Hippocampal formation (tissue), 2 donors: ENCODE measurements at places on chromosomes 5 and 9.

DNA sequence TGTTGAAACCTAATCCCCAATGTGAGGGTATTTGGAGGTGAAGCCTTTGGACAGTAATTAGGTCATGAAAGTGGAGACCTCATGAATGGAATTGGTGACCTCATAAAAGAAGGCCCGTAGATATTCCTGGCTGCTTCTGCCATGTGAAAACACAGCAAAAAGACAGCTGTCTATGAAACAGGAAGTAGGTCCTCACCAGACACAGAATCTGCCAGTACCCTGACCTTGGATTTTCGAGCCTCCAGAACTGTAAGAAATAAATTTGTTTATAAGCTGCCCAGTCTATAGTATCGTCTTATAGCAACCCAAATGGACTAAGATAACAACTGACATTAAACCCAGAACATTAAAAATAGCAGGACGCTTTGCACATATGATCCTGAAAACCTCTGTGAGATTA is 371.1 kb downstream of the SPOCK1 start:
- DNase-seq: no peak

DNA sequence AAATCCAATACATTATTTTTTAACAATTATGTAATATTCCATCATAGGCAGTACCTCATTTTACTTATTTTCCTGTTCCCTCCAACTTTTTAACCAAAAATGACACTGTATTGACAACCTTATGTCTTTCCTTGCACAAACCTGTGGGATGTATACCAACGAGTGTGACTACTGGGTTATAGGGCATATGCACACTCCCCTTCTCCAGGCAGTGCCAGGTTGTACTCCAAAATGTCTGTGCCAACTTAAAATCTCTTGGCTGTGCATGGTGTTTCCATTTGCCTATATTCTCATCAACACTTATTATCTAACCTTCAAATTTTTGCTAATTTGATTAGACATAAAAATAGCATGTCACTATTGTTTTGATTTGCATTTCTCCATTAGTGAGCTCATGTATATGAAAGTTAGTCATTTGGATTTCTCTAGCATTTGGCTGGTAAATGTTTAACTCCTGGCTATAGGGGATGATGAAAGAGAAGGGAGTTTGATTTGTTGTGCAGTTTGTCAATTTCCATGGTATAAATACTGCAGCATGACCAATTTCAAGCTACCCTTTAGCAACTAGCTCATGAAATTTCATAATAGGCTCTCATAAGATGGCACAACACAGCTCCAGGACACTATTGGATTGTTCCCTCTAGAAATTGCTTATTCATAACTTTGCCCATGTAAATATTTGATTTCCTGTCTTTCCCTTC is 129.9 kb downstream of the BAAT start:
- DNase-seq: no peak

- DNase-seq: no peak
Observed at GRCh38 chr9:135332516-135332915, 147.1 kb upstream of the PPP1R26 start.

GRCh38 chr9:124270504-124271335 is 13.0 kb downstream of the NEK6 start:
- DNase-seq: no peak

DNA sequence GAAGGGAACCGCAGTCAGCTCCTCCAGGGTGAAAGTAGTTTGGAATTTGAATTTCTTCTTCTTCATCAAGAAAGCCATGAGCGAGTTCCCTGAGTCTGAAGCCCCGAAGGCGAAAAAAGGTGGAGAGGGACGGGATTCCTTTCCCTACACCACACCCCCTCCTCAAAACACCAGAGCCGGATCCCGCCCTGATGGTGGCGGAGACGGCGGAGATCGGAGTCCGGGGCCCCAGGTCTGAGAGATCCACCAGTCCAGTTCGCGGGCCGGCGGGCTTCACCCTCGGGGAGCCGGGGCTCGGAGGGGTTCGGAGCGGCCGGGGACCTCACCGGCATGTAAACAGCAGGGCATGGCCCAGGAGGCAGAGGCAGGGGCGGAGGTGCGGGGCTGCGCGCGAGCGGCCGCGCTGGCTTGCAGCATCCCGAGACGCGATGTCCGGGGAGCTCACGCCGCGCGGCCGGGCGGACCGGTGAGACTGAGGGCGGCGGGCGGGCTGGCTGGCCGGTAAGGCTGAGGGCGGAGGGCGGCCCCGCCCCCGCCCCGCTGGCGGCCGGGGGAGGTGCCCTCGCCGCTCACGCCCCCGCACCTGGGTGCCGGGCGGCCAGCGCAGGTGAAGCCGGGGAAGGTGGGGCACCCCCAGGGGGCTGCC is 606 bp downstream of the EEIG1 start:
- DNase-seq: no peak

DNA sequence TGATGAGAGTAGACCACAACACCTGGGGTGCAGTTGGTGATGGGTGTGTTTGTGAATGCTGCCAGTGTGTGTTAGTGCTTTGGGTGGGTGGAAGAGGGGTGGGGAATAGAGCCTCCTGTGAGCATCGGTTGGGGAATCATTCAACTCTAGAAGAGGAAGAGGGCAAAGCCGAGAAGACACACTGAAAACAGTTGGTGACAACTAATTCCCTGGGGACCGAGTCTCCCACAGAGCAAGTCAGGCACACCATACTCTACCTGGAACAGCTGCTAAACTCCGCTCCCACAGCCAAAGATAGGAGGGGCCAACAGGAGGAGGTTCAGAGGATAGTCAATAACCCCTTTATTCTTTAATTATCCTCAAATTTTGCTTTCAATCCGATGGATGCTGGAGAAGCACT is 1.6 kb upstream of the ARHGEF39 start:
- no peak for DNase-seq

- DNase-seq: no peak
Observed at GRCh38 chr9:20351715-20352114, 270.6 kb downstream of the MLLT3 start.

DNA sequence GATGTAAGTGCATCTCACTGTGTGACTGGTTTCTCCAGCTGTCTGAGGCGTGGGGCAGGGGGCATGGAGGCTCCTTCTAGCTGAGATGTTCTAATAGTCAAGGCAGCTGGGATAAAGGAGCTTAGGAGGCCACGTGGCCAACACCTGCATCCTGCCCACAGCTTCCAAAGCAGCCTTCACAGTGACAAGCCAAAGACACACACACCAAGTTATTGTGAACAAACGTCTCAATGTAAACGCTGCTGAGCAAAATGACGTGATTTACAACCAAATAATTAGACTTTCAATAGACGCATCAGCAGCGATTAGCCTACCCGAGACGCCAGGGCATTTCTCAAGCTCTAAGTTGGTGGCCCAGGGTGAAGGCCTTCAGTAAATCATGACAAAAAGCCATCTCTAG is 23.2 kb upstream of the SLC25A51 start:
- DNase-seq: no peak

DNA sequence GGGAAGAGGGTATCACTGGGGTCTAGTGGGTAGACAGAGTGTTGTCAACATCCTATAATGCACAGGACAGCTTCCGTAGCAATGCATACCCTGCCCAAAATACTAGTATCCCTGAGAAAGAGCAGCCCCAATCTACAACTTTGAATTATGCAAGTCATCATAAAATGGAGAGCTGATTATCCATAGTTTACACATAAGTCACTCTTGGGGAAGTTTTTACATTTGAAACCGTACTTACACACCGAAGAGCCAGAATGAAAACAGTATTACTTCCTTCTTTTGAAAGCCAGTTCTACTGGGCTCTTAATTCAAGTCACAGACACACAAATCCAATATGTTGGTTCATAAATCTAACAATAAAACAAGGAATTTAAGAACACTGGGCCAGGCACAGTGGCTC is 21.6 kb downstream of the RNF145 start:
- no peak for DNase-seq

DNA sequence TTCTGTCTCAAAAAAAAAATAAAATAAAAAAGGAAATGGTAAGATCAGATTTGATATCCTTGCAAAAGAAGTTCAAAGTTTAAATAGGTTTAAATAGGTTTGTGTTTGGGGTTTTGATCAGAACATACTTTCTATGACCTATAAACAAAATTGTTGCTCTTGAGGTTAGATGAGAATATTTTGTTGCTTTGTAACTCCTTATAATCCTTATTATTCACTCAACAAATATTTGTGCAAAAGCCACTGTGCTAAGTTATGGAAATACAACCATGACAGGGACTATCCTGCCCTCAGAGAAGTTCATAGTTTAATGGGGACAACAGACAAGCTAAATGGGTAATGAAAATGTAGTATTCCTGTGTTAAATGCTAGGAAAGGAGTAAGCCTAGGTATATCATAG is 71.5 kb downstream of the INVS start:
- DNase-seq: no peak

- DNase-seq: no peak
Observed at GRCh38 chr9:137486545-137487453, 27.7 kb upstream of the NSMF start.

DNA sequence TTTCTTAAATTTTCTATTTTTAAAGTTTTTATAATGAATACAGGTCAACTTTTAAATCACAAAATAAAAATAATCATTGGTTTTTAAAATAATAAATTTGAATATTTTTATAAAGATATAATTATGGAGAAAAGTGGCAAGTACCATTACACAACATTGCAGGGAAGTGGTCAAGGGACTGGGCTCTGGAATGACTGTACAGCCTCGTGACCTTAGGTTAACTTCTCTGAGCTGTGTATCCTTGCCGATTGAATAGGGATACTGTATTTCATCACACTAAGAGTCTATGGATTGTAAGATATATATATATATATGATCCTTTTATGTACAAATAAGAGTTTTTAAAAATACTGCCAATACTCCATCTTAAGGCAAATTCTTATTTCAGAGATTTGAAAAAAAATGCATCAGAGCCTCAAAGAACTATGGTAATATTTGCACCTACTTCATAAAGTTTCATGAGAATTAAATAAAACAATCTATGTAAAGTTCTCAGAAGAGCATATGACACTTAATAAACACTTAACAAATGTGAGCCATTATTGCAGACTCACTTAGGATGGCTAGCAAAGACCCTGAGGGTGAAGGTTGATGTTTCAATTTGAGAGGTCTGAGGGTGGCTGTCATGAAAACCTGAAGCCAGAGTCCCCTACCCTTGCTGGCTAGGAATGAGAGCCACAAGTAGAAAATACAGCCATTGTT is 136.5 kb downstream of the CCDC192 start:
- no peak for DNase-seq

GRCh38 chr5:108765647-108766046 is 17.9 kb downstream of the FER start:
- no peak for DNase-seq

DNA sequence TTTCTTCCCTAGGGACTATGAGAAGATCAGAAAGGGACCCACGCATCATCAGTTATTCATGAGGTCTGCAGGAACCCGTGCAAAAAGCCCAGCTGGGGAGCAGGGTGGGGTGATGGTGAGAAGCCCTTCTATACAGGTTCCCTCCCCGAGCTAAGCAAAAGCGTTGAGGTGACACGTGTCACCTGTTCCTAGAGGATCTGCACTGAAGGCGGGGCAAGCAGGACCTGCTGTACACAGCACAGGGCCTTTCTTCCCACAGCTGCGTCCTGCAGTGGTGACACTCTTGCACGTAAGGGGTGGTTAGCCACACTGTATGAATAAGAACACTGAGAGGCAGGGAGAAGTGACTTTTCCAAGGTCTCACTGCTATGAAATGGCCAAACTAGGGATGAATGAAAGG is 37.2 kb upstream of the SH3PXD2B start:
- no peak for DNase-seq

GRCh38 chr9:128369024-128369706 is 2.0 kb upstream of the URM1 start:
- DNase-seq: no peak

GRCh38 chr5:16909464-16909863 is 26.6 kb downstream of the MYO10 start:
- no peak for DNase-seq

DNA sequence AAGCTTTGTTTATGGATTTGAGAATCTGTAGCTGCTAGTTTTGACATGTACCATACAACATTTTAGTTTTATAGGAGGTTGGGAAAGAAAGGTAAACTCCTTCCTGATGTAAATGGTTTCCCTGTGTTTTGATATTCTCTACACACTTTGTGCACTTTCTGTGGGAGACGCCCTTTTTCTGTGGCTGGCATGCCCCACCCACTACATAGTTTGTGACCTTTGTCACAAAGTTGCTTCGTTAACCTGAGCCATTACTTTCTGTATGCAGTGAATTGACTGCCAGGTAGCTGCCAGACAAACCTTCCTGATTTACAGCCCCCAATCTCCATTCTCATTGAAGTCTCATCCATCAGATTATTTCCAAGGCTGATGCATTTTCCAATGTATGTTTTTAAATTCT is 90.6 kb downstream of the NLN start:
- no peak for DNase-seq

GRCh38 chr5:144315026-144315425 is 144.4 kb downstream of the KCTD16 start:
- no peak for DNase-seq

GRCh38 chr9:92605224-92605623 is 64.7 kb downstream of the IPPK start:
- no peak for DNase-seq

DNA sequence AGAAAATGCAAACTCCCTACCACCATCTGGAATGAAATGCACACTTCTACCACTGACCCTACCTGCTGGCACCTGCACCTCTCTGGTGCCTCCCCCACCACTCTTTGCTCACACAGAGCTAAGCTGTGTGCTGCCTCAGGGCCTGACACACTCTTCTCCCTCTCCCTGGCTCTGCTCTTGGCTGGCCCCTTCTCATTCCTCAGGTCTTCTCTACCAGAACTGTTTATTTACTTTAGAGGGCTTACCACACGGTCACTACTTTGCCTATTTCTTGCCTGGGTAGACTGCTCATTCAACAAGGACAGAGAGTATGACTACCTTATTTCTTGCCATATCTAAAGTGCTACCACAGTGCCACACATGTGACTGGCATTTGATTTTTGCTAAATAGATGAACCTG is 3.3 kb downstream of the REEP5 start:
- DNase-seq: no peak

DNA sequence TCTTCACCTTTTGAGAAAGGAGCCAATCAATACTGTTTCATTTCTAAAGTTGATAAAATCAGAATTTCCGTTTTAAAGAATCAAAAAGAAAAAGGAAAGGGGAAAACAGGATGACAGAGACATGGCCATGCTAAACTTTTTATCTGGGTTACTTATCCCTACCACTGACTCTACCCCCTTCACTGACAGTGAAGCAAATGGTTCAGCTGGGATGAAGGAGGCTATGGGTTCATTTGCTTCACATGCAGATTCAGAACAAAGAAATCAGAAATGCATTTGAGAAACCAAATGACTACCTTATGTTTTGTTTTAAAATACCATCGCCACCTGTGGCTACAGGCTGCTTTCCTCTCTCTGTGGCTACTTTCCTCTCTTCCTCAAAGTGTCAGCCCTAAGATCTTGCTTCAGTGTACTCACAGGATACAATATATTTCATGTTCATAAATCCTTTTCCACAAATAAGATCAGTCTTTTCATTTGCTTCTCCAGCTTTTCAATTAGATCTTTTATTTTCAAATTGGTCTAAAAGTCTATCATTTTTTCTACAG is 53.3 kb downstream of the LPAR1 start:
- DNase-seq: no peak
